Activated T-helper 1 cell treated with anti-CD3 and anti-CD28 coated beads, Interleukin-2, amount 50 U/mL, for 16 hours (primary cell): ENCODE measurements at places on chromosomes 1 and 21.

DNA sequence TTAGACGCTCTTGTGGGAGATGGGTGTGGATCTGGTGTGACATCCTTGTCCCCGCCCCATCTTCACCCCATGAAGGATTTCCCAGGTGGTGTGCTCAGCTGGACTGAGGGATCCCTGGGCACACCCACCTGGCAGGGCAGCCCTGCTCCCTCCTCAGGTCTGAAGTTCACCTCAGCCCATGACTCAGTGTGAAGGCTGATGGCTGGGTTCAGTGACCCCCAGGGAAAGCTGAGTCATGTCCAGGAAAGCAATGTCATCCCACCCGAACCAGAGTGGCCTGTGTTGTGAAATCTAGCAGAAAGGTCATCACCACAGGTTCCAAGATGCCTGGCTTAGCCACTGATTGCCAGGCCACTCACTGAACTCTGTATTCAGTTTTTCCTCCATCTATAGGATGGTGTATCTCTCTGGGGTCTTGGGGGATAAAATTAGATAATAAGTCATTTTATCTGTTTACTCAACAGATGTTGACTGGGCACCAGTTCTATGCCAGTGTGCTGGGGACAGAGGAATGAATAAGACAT lies 97.7 kb upstream of the JUN start:
- DNase-seq, result no peak

DNA sequence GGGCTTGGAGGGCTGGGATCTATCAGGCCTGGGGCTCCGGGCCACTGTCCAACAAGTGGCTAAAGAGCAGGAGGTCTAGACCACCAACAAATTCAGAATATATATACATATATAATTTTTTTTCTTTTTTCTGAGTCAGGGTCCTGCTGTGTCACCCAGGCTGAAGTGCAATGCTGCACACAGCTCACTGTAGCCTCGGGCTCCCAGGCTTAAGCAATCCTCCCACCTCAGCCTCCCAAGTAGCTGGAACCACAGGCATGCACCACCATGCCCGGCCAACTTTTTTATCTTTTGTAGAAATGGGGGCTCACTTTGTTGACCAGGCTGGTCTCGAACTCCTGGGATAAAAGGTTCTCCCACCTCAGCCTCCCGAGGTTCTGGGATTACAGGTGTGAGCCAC lies 6.8 kb upstream of the LAPTM5 start:
- no peak for DNase-seq

GRCh38 chr1:216665406-216665805 lies 57.8 kb downstream of the ESRRG start:
- DNase-seq, result no peak

DNA sequence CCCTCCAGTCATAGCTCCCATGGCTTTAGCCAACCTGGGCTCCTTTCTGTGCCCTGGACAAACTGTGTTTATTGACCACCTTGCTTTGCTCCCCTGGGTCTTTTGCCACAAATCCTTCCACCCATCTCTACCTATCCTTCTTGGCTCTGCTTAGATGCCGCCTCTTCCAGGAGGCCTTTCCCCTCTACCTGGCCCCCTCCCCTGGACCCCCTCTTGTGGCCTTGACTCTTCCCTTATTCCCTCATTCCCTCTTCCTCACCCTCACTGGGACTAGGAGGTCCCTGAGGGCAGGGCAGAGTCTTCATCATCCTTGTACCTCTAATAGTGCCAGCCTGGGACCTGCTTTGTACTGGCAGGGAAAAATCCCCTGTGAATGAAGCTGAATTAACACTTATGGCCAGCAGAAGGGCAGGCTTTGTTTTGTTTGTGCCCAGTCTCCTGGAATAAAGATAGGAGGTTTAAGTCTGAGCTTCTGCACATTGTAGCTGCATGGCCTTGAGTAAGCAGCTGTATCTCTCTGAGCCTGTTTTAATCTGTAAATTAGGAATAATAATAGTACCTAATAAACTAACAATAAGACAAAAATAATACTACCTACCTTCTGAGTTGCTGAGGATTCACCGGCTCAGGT lies 13.7 kb downstream of the PTPRU start:
- DNase-seq, result no peak

GRCh38 chr1:179773264-179773663 lies 30.2 kb downstream of the FAM163A start:
- DNase-seq, result no peak

DNA sequence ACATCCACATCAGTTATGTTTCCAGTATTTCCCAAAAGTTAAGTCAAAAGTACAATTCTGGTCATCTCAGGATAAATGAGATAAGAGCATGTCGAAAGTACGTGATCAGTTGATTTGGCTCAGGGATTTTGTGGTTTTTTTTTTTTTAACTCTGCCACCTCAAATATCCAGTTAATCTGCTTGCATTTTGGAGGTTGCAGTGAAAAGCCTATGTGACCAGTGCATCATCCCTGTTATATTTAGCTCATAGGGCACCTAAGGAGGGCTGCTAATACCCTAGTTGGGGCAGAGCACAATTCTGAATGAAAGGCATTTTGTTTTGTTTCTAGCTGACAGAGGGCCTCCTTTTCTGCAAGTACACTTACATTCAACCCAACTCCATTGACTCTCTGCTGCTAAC lies 31.7 kb upstream of the RGS16 start:
- no peak for DNase-seq

DNA sequence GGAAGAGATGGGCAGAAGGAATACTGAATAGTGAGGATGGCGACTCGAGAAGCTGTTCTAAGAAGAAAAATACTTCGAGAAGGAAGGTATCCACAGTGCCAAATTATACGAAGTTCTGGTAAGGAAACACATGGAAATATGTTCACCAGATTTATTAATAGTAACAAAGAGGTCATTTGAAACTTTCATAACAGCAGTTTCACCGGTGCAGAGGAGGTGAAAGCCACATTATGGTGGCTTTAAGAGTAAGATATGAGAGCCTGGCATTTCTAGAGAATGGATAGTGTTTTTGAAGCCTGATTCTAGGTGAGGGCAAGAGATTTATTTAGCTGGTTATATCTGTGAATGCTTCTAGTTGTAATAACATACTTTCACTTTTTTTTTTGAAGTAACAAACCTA lies 56.2 kb downstream of the DPYD start:
- DNase-seq, result no peak

DNA sequence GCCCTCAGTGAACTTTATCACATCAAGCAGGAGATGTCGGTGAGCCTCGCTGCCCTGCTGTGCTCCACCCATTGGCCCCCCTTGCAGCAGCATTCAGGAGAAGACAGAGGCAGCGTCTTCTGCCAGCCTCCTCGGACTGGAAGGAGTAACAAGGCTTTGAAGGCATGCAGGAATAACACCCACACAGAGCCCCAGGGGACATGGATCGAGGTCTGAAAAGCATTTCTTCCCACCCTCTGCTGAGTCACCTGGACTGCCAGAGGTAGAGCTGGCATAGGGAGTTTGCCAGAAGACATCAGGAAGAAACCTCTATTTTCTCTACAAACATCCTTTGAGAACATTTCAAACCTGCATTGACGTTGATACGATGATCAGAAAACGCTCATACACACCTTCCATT lies 42.9 kb downstream of the COL18A1 start:
- DNase-seq, result no peak

GRCh38 chr1:113929750-113930498 lies 800 bp downstream of the HIPK1 start:
- DNase-seq, result peak; percentile 24

- DNase-seq, result no peak
Observed at GRCh38 chr1:32702599-32703478, at the start of gene SYNC. TSS of gene SYNC (minus strand) at chr1:32702770. CDS start at chr1:32702660, 110 bp downstream.

DNA sequence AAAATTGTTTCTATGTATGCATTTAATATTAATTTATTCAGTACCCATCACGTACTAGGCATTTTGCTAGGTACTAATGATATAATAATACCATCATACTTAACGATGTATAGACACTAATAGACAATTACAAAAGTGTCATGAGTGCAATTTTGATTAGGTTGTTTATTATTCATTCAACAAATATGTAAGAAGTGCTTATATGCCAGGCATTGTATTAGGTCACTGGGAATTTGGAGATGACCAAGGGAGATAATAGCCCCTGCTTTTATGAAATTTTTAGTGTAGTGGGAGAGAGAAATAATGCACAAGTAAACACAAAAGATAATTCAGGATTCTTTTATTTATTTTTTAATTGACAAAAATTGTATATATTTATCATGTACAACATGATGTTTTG lies 18.6 kb downstream of the C1orf185 start:
- no peak for DNase-seq

DNA sequence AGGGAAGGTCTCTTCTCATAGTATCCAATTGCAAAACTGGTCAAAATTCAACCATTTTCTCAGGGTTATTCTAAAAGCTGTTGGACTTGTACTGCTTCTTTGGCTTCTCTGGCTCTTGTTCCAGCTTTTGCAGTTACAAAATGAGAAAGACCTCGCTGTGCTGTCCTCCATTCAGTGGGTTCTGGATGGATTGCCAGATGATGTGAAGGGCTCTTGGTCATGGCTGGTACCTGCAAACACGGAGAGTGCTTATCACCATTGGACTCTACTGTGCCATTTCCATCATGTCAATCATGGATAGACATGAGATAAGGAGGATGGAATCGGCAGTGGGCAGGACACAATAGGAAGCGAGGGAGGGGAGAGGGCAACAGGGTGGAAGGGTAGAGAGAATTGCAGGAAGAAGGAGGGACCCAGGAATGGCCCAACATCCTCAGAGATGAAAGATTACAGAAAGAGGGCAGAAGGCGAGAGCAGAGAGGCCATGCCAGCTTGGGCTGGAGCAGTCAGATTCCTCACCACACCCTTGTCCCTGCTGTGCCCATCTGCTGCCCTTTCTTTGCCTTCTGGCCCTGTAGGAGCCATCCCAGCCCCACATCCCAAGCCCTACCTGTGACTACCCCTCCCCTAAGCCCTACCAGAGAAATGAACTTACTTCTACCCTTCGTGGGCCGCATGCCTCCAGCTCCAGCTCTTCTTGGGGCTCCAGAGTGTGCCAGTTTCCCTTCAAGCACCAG lies 70.3 kb downstream of the HIVEP3 start:
- DNase-seq, result no peak

- DNase-seq, result no peak
Observed at GRCh38 chr1:242240691-242241090, 241.8 kb upstream of the MAP1LC3C start.
